ENCODE measurements at places on chromosomes 7 and 10.

GRCh38 chr7:43294080-43294630 lies 181.7 kb downstream of the HECW1 start:
- no peak for DNase-seq

GRCh38 chr7:435630-436366 lies 83.8 kb downstream of the PDGFA start:
- DNase-seq: no peak

DNA sequence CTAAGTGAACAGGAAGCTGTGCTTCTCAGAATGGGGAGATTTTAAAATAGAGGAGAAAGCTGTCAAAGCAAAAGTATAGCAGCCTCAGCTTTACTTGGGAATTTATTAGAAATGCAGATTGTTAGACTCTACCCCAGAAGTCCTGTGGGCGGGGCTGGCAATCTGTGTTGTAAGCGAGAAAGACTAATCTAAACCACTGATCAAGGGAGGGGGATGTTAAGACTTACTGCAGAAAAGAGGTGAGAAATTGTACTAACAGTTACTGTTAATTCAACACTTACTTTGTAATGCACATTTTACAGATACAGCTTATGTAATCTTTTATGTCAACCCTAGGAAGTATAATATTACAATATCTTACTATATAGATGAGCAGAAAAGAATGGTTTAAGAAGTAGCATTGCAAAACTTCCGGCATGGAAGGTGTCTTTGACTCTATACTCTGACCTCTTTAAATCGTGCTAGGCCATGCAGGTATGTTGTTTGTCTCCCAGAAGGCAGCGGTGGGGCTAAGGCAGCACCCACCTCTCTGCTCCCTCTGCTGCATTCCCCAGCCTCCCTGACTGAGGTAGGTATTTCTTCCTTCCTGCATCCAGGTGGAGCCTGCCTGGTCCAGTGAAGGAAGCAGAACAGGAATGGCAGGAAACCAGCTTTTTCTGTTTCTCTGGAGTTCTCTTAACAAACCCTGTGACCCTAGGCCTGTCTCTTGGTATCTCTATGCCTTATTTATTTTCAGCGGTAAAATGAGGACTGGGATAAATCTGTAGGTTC lies 462.2 kb downstream of the AUTS2 start:
- no peak for DNase-seq

- no peak for DNase-seq
These were observed 43.4 kb upstream of the PDLIM1 start for GRCh38 chr10:95333997-95334804.

DNA sequence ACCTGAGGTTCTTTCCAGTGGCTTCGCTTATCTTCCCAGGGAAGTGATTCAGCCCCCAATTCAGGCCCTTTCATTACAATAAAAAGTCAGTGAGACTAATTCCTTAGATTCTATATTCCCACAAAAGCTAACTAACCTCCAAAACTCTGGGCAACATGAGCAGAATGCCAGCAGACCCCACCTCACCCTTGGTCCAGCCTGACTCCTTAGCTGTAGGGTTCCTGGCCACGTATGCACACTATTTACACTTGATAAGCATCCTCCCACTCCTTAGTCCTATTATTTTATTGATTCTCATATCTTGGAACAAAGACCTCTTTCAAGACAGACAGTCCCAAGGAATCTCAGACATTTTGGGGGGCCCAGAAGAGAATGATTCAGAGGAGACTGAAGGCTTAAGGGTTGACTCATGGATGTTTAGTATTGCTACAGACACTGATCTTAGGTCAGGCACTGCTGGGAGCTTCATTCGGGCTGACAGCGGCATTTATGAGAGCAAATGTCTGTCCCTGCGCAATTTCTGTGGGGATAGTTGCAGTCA lies 162.6 kb upstream of the GDF10 start:
- no peak for DNase-seq

All from brain (organoid and tissue), 16 donors.